ENCODE measurements at places on chromosomes 11 and 22.
A peak's percentile ranks its signal among the peaks of the same experiment; 100 is the strongest.

DNA sequence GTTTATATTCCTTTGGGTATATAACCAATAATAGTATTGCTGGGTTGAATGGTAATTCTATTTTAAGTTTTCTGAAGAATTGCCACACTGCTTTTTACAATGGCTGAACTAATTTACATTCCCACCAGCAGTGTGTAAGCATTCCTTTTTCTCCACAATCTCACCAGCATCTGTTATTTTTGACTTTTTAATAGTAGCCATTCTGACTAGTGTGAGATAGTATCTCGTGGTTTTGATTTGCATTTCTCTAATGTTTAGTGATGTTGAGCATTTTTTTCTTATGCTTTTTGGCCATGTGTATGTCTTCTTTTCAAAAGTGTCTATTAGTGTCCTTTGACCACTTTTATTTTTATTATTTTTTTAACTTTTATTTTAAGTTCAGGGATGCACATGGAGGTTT is 275.3 kb downstream of the METTL15 start:
- DNase-seq, result peak; percentile 82

DNA sequence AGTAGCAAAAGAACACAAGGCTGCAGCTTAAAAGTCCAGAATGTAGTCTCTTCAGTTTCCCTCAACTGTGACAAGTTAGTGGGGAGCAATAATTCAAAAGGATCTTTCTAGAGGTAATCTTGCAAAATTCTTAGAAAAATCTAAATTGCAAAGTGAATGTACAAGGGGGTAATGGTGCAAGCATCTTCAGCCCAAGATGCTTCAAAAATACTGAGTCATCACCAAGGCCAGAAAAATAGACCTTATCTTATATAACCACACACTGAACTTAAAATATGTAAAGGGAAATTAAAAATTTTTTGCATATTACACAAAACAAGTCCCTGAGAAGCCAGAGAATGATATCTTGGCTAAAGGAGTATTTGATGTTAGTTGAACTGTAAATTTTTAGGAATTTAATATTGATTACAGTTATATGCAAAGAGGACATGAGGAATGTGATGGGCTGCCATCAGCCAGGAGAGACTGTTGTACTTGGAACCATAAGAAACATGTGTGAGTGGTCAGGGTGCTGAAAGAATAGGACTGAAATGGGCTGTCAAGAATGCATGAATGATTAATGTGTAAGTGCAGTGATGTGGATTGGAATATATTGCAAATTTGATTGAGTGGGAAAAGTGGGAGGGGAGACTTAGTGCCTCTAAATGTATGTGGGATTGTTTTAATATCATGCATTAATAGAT is 85.7 kb upstream of the LIN7C start:
- DNase-seq, result peak; percentile 22

DNA sequence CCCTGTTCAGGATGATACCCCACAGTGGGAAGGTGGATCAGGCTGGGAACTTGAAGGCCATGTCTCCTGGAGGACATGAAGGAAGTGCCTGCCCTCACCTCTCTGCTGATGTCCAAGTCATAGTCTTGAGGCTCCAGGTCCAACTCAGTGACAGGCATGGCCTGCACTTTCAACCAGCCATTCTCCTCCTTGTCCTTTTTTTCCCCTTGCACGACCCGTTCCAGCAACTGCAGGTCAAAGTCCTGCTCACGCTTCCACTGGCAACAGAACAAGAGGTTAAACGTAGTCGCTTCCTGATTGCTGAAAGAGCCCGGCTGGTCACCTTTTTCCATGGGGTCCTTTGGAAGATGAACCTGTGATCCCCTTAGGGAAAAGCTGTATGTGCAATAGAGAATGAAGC is 47.7 kb downstream of the C11orf58 start:
- no peak for DNase-seq

DNA sequence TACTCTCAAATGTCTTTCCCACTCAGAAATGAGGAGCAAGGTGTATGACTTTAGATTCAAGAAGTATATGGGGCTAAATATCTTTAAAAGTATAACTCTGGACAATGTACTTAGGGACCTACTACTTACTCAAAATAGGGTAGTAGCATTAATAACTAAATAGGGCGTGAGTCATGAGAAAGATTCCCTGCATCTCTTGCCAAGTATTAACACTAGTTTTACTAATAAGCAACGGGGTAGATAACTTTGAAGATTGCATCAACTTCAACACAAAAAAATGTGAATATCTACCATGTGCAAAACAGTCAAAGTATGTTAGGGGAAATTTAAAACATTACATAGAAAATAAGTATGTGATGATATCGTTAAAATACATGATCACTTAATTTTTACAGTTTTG is 99.6 kb downstream of the PGR start:
- peak; percentile 37 for DNase-seq

- no peak for DNase-seq
These were observed 84.2 kb upstream of the SLC25A18 start for GRCh38 chr22:17479135-17479534.

DNA sequence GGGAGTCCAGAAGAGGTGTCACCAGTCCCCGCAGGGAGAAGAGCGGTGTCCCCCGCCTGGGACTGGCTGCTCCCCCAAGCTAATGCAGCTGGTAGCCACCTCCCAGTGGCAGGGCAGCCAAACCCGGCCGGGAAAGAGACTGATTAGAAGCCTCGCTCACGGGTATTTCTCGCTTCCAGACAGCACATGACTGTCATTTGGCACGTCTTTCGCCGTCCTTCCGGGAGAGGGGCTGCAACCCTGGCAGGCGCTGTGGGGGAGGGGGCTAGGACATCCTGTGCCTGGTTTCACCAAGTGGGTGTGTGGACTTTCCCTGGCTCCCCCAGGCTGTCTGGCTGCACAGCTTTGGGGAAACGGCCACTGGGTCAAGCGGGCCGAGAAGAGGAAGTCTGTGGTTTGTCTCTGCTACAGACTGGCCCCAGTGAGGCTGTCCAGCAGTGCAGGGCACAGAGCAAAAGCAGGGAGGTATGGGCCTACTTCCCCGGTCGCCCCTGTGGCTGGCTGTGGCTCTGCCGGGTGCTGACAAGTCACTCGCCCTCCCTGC is 3.8 kb downstream of the CD81 start:
- no peak for DNase-seq

GRCh38 chr11:110501428-110501827 is 71.7 kb downstream of the FDX1 start:
- no peak for DNase-seq

GRCh38 chr11:28842716-28843115 is 734.5 kb downstream of the METTL15 start:
- DNase-seq, result no peak

GRCh38 chr11:115409116-115409670 is 95.0 kb downstream of the CADM1 start:
- DNase-seq, result no peak

GRCh38 chr22:38285018-38285417 is 12.2 kb upstream of the TMEM184B start:
- DNase-seq, result no peak

DNA sequence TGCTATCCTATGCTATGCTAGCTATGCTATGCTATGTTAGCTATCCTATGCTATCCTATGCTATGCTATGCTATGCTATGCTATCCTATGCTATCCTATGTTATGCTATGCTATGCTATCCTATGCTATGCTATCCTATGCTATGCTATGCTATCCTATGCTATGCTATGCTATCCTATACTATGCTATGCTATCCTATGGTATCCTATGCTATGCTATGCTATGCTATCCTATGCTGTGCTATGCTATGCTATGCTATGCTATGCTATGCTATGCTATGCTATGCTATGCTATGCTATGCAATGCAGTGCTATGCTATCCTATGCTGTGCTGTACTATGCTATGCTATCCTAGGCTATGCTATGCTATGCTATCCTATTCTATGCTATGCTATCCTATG is 8.6 kb upstream of the MS4A1 start:
- DNase-seq, result no peak

- peak; percentile 33 for DNase-seq
These were observed 55.0 kb upstream of the ARHGAP32 start for GRCh38 chr11:129247135-129247534.

- no peak for DNase-seq
These were observed 25.2 kb downstream of the HORMAD2 start for GRCh38 chr22:30105483-30105882.

DNA sequence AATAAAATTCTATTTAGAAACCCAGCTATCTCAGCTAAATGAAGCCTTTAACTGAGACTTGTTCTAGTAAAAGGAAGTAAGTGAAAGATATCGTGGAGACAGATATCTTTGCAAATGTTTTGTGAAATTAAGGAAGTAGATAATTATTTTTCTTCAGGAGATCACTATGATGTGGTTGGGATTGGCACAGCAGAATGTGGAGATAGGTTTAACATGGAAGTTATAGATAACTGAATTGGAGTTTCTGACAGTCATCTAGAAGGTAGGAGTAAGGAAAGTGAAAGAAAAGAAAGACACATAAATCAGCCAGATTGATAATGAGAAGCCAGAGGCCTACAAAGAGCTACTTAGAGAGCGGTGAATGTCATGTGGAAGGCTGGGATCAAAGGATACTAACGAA is 4.7 kb upstream of the CASP5 start:
- DNase-seq, result no peak

GRCh38 chr22:28171712-28172111 is 252.7 kb upstream of the PITPNB start:
- no peak for DNase-seq

DNA sequence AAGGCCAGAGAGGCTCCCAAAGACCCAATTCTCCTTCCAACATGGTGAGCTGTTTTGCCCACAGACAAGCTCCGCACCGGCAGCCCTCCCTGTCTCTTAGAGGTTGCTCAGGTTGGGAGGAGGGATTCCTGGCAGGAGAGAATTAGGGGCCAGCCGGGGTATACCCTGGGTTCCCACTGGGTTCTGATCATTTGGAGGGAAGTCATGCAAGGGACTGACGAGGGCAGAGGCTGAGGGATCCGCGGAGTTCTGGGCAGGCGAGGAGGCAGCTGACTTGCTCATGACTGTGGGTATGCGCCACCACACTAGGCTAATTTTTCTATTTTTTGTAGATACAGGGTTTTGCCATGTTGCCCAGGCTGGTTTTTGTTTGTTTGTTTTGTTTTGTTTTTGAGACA is 4.6 kb downstream of the ST3GAL4 start:
- DNase-seq, result no peak

DNA sequence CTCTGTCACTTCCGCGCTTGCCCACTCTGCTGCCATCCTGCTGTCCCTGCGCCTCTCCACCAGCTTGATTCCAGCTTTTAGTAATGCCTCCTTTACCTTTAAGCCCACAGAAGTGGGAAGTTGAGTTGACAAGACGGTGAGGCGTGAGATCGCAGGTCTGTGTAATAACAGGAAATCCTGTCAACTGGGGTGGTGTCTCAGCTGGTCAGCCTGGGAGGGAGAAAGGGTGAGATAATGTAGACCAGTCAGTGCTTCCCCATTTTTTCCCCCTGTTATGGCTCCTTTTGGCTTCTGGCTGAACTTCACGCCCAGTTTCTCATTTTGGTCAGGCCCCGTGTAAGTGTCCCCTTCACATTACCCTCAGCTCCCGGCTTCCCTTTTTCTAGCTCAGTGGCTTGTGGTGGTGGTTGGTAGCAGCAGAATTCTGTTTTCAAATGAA is 98.9 kb downstream of the TRAF6 start:
- DNase-seq, result no peak

GRCh38 chr22:22823131-22823810 is 64.3 kb upstream of the IGLL5 start:
- no peak for DNase-seq

All from fibroblast of skin of scalp (primary cell).